ENCODE measurements at places on chromosomes 2 and 18. TPM values are rescaled to one million over a fixed set of nuclear protein-coding genes. Genes with fewer than 3 reads are reported as not detected.

- no peaks in the 10 kb centered on the region for H3K27me3 ChIP-seq
- no peak overlapping the region for H3K27ac ChIP-seq
- H3K4me3 ChIP-seq = no peak overlapping the region
These were observed 377.2 kb downstream of the SOX11 start for GRCh38 chr2:6069381-6069780.

The AGBL5 gene
- total RNA-seq = 17.5 TPM

DNA sequence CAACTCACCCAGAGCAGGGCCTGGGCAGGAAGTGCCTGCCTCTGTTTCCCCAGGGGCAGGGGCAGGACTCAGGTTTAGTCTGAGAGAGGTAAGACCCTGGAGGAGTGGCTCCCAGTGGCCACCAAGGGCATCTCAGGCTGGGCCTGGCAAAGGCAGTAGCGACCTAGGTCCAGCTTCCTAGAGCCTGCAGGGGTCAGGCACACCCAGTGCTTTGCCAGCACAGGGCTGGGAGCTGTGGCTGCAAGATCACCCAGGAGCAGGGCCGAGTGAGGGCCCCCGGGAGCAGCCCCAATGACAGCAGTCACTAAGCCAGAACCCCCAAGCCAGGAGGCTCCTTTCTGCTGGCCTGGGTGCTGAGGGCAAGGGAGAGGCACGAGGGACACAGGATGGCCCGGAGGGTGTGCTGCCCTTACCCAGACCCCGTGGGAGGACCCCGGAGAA lies 8.8 kb upstream of the DUSP2 start:
- H3K27ac ChIP-seq = no peak overlapping the region
- H3K4me1 ChIP-seq = no peaks in the 10 kb centered on the region
- DNase-seq = no peak
- no peaks in the 10 kb centered on the region for H3K27me3 ChIP-seq
- H3K36me3 ChIP-seq = no peaks in the 10 kb centered on the region

The HMSD gene
- not detected for total RNA-seq

- no peak for DNase-seq
- H3K4me3 ChIP-seq = no peak overlapping the region
These were observed 421.3 kb downstream of the NYAP2 start for GRCh38 chr2:225820826-225821225.

The MMADHC gene
- 71.1 TPM for total RNA-seq

The MARCO gene
- total RNA-seq = 6.0 TPM

- DNase-seq = no peak
- H3K27ac ChIP-seq = no peak overlapping the region
- no peaks in the 10 kb centered on the region for H3K36me3 ChIP-seq
- no peak overlapping the region for H3K4me3 ChIP-seq
- peaks cover 8% of the 10 kb centered on the region for H3K4me1 ChIP-seq
These were observed 1.7 kb upstream of the SP100 start for GRCh38 chr2:230414302-230414701.

Measured in ovary (tissue), 10 donors.